KG1 (cell line): ENCODE measurements at places on chromosomes 1 and 21.

DNA sequence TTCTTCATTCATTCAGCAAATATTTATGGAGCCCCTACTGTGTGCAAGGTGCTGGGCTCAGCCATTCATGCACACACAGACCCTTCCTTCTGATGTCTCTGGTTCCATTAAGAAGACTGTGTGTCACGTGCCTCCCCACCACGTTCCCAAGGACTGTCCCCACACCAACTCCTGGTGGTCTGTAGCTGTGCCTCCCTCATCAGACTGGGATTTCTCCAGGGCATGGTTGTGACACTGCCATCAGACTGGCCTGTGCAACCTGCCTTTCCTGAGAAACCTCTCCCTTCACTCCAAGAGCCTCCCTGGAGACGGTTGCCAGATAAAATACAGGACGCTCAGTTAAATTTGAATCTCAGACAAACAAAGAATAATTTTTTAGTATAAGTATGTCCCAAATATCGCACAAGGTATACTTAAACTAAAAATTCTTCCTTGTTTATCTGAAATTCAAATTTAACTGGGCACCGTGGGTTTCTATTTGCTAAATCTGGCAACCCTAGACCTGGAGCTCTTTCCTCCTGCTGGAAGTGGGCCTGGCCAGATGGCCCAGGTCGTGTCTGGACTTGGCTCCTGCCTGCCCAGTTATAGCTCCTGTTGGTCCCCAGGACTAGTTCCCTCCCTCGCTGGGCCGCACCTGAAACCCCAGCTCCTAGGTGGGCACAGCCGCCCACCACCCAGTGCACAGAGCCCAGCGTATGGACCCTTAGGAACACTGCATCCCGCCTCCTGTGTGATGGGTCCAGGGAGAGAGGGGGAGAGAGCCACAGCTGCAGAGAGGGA lies 76.9 kb downstream of the RAP1GAP start:
- DNase-seq = no peak

DNA sequence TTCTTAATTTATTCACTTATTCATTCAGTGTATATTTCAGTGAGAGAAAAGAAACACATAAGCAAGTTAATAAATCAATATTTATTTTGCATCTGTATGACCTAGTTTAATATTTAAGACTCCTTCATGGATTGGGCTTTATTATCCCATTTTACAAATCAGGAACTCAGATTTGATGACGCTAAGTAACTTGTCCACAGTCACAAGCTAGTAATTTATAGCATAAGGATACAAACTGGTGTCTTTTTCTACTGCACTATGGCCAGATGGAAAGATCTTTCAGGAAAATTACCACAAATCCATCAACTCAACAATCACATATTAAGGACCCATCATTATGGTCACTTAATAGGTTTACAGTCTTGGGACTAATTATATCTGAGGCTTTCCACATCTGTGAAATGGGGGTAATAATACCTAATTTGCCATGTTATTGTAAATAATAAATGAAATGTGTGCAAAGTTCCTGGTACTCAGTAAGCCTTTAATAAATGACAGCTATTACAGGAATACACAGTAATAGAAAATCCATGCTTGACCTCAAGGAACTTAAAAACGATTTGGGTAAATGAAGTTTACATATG lies 13.3 kb downstream of the CDKN2C start:
- DNase-seq = no peak

GRCh38 chr21:26798856-26799751 lies 46.1 kb downstream of the ADAMTS1 start:
- no peak for DNase-seq

DNA sequence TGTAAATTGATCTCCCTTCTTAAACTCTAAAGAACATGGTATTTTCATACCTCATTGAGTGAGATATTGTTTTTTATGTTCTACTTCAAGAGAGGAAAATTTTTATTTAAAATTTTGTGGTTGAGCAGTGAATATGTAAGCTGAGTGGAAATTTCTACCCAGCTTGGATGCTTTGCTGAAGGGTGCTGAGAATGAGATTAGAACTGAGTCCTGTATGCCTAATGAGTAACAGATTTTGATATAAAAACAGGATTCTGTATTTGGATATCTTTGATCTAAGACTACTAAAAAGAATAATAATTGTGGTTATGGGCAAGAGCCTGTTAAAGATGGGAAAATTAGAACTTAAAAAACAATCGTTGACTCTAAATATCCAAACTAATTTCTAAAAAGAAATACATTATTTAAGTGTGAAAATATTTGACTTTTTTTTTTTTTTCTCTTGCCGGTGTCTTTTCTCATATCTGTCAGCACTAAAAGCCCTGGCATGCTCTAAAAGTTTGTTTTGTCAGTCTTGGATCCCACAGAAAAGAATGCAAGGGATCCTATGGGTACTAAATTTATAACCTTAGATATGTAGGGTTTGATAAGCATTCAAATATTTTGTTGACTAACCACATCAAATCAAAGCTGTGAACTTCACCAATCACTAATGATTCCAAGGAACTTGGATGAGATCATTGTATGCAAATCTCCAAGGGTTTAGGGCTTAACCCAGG lies 652.3 kb downstream of the PTPRC start:
- DNase-seq = no peak

- DNase-seq = no peak
These were observed 56.2 kb upstream of the SMYD2 start for GRCh38 chr1:214224611-214225354.

DNA sequence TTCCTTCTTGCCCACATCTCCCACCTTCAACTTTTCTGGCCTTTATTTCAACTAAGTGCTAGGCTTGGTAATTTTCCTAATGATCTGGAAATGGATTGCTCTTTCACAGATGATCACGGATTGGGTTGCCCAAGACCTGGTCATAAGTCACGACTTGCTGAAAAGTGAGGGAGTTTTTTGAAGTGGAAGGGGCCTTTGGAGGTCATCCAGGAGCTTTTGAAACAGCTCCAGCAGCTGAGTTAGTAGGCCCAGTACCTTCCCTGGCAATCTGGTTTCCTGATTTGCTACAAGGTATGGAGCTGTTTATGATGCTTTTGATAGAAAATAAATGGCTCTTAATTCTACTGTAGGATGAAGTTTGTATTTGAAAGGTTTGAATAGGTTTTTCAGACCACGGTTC lies 20.4 kb downstream of the GREM2 start:
- DNase-seq = no peak

GRCh38 chr1:4733446-4734177 lies 79.2 kb downstream of the AJAP1 start:
- DNase-seq = no peak

DNA sequence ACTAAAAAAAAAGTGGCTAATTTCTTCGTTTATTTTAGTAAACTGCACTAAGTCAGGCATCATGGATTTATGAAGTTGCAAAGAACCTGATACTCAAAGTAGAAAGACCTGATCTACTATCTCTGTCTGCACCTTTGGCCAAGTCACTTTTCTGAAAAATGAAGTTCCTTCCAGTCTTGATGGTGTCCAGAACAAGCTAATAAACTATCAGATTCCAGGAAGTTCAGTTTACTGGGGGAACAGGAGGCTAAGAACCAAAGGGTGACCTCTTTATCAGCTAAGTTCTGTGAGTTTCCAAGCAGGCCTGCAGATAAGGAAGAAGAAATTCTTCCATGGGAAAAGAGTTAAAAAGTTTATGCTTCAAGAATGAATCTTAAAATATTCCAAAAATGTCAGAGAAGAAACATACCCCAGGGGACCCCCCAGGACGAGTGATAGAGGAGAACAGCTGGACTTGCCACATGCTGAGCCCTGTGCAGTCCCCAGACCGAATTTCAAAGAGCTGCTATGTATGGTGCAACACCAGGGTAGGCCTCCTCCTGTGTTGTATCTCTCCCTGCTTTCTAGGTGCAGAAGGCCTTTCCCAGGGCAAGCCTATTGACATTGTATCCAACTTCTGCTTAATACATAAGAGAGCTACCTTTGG lies 72.8 kb upstream of the FGGY start:
- no peak for DNase-seq

DNA sequence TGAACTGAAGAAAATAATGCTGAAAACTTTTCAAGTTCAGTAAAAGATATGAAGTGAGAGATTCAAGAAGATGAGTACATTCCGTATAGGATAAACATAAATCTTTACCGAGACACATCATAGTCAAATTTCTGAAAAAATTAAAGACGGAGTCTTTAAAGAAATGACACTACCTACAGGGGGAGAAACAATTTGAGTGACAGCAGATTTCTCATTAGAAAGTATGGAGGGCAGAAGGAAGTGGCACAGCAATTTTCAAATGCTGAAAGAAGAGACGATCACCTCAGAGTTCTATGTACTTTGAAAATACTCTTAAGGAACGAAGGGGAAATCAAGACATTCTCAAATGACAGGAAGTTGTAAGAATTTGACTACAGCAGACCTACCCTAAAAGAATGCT lies 271.2 kb downstream of the ZP4 start:
- no peak for DNase-seq

GRCh38 chr1:100769906-100770646 lies 50.5 kb downstream of the VCAM1 start:
- DNase-seq = no peak

DNA sequence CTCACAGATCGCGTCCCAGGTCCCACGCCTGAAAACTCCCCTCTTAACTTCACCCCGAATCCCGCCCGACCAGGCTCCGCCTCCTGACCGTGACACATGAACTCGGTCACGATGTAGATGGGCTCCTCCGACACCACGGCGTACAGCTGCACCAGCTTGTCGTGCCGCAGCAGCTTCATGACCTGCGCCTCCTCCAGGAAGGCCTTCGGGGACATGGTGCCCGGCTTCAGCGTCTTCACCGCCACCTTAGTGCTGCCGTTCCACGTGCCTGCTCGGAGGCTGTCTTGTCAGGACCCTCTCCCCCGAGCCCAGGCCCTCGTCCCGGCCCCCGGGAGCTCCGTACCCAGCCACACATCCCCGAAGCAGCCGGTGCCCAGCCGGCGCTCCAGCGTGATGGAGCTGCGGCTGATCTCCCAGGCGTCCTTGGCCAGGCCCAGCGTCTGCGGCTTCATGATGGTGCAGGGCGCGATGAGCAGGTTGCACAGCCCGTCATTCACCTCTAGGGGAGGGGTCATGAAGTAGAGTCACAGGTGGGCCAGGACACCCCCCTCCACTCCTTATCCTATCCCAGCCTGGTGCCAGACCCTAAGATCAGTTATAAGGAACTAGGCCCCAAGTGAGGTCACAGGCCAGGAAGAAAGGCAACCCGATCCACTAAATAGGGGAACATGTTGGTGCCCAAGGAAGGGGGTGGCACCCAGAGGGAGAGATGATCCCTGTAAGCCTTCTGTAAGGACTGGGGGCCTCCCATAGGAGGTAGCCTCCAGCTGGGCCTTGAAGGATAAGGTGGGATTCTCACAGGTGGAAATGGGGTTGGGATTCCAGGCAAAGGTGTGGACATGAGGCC lies 11.6 kb upstream of the AHDC1 start:
- no peak for DNase-seq

DNA sequence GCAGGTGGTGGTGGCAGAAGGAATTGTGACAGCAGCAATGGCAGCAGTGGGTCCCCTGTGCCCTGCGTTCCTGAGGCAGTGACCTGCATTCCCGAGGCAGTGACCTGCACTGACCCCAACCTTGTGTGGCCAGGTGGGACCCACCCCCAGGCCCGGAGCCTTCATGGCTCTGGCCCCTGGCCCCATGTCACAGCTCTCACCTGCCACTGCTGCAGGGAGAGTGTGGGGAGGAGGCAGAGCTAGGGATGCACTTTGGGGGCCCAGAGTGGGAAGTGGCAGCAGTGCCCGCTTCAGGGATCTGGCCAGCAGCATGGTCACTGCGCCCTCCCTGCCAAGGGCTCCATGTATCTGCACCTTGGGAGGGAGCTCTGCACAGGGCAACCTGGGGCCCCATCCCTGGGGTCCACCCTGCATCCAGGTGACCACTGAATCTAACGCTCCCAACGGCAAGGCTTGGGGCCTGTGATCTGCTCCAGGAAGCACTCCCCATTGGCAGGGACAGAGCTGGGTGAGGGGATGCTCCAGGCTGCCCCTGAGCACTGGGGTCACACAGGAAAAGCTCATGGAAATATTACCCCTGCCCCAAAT lies 618.6 kb downstream of the RWDD3 start:
- DNase-seq = no peak

- DNase-seq = no peak
These were observed 281.4 kb downstream of the HHIPL2 start for GRCh38 chr1:222266223-222267196.

- no peak for DNase-seq
These were observed 123.1 kb downstream of the PGBD5 start for GRCh38 chr1:230303069-230303468.

DNA sequence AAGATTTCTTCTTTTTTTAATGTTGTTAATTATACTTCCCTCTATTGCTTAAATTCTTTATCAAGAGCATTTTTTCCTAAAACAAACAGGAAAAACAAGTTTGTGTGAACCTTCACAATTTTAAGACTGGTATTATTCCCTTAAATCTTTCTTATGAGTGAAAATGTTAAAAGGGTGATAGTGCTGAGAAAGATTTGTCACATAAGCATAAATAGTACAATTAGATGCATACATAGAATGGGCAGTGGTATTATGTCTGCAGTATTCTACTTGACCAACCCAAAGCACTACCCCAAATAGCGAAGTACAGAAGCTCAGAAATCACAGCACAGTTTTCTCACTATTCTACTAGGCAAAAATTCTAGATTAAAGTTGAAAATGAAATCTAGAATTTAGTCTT lies 18.0 kb downstream of the GOLPH3L start:
- no peak for DNase-seq

GRCh38 chr21:29504751-29505321 lies 206.1 kb downstream of the BACH1 start:
- no peak for DNase-seq

DNA sequence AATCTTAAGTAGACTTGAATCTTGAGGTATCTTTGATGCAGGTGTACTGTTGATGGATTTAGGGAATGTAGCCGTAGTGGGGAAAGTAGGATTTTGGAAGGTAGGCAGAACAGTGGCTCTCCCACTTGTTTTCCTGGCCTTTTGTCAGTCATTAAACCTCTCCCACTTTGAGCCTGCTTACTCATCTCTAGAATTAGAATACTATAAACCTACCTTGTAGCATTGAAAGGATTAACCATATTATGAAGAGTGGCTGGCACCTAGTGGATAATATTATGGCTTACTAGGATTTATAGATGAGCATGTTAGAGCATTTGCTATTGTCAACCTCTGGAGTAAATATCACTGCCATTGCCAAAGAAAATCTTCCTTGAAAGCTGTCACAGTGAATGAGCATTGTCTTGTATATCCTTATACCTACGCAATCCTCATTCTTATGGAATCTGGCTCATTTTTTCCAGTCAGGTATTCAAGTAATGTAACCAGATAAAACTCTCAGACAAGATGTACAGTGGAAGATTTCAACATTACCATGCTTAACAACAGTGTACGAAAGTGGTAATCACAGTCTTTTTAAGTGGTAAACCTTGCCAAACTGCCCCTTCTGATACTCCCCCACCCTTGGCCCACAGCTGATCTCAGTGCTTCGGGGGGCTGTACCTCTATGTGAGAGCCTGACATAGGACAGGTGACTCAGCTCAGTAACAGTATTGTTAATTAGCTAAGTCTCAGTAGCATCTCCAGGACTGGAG lies 44.4 kb downstream of the SH3GLB1 start:
- DNase-seq = no peak
